ENCODE measurements at places on chromosomes 11 and 22. TPM values are rescaled to one million over a fixed set of nuclear protein-coding genes. Genes with fewer than 3 reads are reported as not detected.

GRCh38 chr11:61791737-61792309, 576 bp downstream of the TMEM258 start:
- DNase-seq: no peak

DNA sequence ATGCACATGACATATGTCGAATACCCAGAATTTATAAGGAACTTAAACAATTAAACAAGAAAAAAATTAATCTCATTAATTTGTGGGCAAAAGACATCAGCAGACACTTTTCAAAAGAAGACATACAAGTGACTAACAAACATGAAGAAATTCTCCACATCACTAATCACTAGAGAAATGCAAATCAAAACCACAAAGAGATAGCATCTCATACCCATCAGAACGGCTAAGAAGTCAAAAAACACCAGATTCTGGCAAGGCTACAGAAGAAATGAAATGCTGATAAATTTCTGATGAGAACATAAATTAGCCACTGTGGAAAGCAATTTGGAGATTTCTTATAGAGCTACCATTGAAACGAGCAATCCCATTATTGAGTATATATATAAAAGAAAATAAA, 210.6 kb upstream of the LUZP2 start:
- no peak for DNase-seq

GRCh38 chr22:43504666-43505261, 93.0 kb downstream of the MPPED1 start:
- DNase-seq: no peak

Gene NXPE1
- not detected for total RNA-seq

Gene GANAB
- total RNA-seq: 106 TPM

Gene CYB5R2
- total RNA-seq: 1.2 TPM

Gene PNPLA5
- not detected for total RNA-seq

Gene USP47
- 51.5 TPM for total RNA-seq

Measured in left ventricle myocardium superior (tissue), 1 donor.